ENCODE measurements at places on chromosomes 12 and 14. TPM values are rescaled to one million over a fixed set of nuclear protein-coding genes. Genes with fewer than 3 reads are reported as not detected.

Gene KCNA5
- 0.03 TPM for total RNA-seq

Gene KRT71
- not detected for total RNA-seq

Gene PGF
- 5.0 TPM for total RNA-seq

Gene TROAP
- 88.1 TPM for total RNA-seq

Gene ZNF664
- 52.4 TPM for total RNA-seq

Gene ANHX
- not detected for total RNA-seq

Gene CCDC175
- total RNA-seq: not detected

Gene SERPINA9
- total RNA-seq: not detected
